Muscle of leg (tissue), 16 donors: ENCODE measurements at places on chromosomes 3 and 15.

DNA sequence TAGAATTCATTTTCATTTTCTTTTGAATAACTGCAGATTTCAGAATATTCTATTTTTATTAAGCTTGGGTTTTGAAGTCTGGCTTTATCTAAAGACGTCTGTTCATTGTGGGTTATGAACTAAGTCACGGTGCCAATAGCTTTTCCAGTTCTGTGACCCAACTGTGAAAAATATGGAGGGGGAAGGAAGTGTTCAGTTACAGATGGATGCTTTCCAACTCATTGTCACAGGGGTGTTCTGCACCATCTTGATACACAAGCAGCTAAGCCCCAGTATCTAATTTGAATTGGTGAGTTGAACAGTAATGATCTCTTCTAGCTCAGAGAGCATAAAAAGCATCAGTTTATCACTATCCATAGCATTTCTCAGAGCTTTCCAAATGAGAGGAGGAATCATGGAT is 710.6 kb downstream of the EDEM1 start:
- DNase-seq: peak; percentile 3

DNA sequence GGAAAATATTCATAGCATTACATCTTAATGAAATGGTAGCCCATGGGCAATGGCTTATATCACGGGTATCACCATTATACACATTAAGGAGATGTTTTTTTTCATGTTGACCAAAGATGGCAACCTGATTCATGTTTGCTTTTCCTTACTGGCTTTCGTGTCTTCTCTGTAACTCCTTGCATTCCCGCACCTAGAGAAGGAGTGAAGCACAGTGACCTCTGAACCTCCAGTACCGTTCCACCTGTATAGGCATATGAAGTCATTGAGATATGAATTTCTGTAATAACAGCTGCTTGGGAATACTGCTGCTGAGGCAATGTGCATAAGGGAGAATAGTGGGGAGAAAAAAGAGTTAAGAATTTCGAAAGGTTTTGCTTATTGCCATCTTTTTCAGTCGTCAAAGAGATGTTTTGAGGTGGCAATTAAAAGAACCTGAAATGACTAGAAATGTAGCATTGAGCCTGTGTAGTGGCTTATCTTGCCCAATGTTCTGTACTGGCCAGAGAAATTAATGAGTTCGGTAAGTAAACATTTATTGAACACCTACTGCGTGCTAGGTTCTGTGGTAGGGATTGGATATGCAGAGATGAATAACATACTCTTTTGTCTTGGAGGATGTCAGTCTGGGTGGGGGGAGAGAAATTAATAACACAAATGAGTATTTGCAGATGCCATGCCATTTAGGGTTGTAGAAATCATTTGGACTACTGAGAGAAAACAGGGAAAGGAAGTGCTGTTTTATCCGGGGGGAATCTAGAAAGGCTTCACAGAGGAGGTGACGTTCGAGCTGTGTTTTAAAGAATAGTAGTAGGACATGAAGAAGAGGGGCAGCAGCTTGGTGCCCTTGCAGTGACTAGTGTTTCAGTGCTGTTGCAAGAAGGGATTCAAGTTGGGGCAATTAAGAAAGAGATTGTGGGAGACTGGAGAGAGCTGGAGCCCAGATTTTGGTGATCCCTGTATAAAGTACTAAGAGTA is 2.5 kb downstream of the FEM1B start:
- no peak for DNase-seq

DNA sequence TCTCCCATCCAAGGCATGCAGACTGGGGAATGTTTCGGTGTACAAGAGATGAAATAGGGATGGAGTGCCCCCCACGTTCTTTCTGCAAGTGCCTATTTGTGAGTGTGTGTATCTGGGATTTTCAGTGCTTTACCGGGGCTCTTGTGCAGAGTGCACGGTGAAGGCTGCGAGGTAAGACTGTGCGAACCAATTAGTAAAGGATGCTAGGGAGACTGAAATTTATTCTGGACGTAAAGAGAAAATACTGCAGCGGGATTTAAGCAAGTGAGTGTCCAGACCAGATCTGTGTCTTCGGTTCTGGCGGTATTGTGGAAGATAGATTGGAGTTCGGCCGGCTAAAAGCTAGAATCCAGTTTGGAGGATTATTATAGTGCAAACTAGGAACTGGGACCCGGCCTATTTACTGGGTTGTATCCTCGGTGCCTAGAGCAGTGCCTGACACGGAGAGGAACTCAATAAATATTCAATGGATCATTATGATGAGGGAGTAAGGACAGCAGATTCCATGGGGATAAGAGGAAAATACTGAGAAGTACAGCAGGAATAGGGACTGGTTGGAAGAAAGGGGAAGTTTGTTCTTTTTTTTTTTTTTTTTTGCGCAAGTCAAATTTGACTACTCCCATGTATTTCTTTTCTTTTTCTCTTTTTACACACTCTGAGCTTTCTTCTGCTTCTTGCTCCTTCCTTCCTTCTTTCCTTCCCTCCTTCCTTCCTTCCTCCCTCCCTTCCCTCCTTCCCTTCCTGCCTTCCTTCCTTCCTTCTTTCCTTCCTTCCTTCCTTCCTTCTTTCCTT is 580 bp upstream of the MAGEF1 start:
- no peak for DNase-seq

- DNase-seq: no peak
These were observed 103.0 kb upstream of the ARHGEF26 start for GRCh38 chr3:154018100-154018696.

GRCh38 chr3:127410678-127411077 is 122.8 kb upstream of the PRR20G start:
- no peak for DNase-seq

DNA sequence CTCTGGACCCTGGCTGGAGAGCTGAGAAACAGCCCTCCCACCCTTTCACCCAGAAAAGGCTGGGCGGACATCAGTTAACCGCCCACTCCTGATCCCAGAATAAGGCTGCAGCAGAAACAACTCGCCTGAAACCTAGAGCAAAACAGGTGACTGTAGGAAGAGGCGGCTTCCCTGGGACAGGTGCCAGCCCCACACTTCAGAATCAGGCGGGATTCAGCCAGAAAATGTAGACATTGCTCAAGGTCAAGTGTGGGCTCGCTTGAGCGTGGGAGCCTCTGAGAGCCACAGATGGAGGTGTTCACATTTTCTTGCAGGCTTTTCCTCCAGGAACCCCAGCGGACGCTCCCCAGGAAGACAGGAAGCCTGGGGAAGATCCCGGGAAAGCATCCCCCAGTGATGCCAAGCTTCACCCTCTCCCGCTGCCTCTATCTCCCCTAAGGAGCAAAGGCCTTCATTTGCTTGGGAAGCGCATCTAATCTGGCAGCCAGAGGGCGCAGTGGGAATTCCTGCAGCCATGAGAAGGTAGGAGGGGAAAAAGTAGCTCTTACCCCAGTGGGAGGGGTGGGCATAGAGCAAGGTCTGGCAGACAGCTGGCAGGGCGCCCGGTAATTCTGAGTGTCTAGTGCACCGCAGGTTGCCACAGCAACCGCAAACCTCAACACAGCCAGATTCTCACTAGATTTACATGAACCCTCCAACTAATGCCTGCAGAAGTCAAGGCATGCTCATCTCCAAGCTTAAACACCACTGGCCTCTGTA is 77.7 kb downstream of the OCA2 start:
- DNase-seq: peak; percentile 55

- DNase-seq: no peak
These were observed 8.9 kb downstream of the CA12 start for GRCh38 chr15:63372753-63373152.

DNA sequence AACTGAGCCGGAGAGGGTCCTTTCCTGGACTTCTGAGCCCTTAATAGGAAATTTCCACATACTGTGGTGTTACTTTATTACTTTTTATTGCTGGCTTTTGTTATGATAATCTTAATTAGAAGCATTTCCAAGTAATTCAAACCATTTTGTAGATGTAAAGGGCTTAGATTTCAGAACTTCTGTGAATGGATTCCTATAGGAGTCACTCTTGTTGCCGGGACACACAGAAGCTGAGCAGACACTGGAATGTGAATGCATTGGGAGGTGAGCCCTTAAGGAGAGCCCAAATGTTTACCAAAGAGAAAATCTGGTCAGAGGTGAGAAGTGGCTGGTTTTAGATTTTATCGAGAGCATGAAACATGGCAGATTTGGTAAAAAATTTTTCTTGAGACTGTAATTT is 87.4 kb downstream of the FNDC3B start:
- DNase-seq: peak; percentile 45

- no peak for DNase-seq
These were observed 22.8 kb upstream of the MAP4 start for GRCh38 chr3:48038971-48039481.

DNA sequence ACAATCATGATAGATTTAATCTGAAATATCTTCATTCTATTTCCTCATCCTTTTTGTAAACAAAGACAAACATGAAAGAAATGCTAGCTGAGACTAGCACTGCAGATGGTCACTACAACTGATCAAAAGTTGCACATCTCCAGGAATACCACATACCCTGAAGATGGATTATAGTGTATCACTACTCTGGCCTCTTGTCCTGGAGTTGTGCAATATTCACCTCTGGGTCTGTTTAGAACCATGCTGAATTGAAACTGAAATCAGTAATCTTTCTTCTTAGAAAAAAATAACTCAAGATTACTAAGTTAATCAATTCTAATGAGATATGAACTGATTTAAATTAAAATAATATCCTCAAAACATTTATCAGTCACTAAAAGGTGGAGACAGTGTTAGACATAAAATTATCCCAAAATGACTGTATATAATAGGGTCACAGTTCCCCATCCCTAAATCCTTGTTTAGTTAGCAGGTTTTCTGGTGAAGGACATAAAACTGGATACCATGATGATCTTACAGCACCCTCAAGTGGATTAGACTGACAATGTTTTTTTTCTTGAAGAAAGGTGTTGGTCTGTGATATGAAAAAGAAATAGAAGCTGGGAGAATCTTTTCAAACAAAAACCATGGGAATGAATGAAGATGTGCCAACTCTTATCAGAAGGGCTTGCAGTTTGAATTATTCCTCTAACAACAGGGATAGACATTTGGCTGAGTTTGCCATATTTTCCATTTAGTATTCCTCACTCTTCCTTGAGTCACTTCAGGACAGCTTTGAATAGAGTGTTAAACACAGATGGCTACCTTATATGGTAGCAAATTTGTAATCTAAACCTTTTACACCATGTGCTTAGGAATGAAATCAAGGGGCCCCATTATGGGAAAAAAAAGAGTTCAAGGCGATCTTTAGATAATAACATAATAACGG is 7.1 kb upstream of the TTC14 start:
- DNase-seq: peak; percentile 12

- DNase-seq: no peak
These were observed 41.8 kb upstream of the MUC13 start for GRCh38 chr3:124976383-124976782.

DNA sequence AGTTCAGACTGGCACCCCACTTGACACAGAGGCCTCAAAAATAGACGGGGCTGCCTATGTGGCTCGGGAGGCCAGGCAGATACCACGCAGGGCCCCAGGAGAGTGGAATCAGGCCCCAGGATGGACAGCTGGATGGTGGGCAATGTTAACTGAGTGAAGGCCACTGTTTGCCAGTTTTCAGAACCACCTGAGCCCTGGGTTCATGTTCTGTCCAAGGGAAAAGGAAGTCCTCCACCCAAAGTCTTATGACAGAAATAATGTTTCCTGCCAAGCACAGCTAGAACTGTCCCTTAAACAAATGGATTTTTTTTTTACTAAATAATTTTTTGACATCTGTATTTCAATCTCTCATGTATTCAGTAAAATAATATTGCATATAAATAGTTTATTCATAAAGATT is 228.4 kb downstream of the KLF13 start:
- no peak for DNase-seq

- DNase-seq: peak; percentile 87
These were observed at the start of gene DVL3 for GRCh38 chr3:184154885-184155643. Gene DVL3 (plus strand): TSS chr3:184155377. CDS start chr3:184155636, 259 bp downstream.

GRCh38 chr15:83163032-83163431 is 44.6 kb downstream of the HDGFL3 start:
- no peak for DNase-seq

GRCh38 chr3:29576675-29577074 is 295.8 kb downstream of the RBMS3 start:
- no peak for DNase-seq

DNA sequence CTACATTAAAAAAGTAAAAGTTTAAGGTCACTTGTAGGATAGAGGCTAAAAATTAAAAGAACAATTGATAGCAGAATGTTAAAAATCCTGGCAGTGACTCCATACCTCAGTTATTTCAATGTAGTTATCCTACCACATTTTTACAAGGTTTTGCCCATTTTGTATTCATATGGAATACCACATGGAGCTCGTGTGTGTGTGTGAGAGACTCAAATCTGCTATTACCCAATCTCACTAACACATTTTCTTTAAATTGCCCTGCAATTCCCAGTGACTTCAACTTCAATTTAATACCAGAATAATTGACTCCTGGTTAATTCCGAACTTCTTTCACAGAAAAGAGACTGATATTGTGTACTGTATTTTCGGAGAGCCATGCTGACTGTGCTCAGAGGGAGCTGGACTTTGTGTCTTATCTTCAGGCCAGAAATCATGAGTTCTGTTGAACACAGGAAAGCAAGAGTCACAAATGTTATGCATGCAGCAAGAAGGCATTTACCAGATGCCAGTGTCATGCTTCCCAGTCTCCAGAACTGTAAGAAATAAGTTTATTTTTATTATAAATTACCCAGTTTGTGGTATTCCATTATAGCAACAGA is 529.0 kb upstream of the NECTIN3 start:
- DNase-seq: no peak

- no peak for DNase-seq
These were observed 19.0 kb upstream of the ARHGEF26 start for GRCh38 chr3:154102225-154102624.

GRCh38 chr15:90873488-90873997 is 5.2 kb downstream of the FURIN start:
- DNase-seq: no peak

DNA sequence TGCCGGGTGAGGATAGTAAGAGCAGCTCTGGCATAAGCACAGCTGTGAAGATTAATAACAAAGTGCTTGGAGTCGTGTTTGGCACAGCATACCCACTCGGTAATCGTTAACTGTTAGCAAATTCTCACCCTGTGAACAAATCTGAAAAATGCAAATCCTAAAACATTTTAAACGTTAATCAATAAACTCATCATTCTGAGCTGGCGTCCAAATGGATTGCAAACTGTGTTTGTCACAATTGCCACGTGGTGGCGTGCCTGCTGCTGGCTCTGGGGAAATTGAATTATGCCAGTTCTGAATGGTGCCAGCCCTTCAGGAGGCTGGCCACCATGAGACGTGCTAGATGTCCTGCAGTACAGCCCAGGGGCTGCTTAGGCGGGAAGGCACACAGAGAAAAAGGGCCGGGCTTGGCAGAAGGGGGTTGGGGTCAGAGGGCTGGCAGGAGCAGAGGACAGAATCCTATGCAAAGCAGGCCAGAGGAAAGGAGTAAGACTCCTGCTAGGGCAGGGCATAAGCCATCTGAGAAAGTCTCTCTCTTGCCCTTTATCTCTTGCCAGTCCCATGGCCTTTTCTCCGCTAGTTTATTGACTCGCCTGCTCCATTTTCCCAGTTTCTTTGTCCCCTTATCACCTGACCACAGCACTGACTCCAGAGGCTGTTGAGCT is 22.1 kb upstream of the POLG start:
- DNase-seq: no peak

- peak; percentile 94 for DNase-seq
These were observed 829 bp upstream of the SKIL start for GRCh38 chr3:170356596-170357175.

GRCh38 chr15:51266656-51267050 is 71.7 kb downstream of the CYP19A1 start:
- DNase-seq: no peak

- no peak for DNase-seq
These were observed 4.5 kb upstream of the CCDC39 start for GRCh38 chr3:180683816-180684215.

GRCh38 chr15:22902046-22902445 is 63.6 kb downstream of the NIPA2 start:
- no peak for DNase-seq

- DNase-seq: peak; percentile 55
These were observed 258.1 kb upstream of the ROPN1 start for GRCh38 chr3:124250053-124250452.
